ENCODE measurements at places on chromosomes 6 and 20.

DNA sequence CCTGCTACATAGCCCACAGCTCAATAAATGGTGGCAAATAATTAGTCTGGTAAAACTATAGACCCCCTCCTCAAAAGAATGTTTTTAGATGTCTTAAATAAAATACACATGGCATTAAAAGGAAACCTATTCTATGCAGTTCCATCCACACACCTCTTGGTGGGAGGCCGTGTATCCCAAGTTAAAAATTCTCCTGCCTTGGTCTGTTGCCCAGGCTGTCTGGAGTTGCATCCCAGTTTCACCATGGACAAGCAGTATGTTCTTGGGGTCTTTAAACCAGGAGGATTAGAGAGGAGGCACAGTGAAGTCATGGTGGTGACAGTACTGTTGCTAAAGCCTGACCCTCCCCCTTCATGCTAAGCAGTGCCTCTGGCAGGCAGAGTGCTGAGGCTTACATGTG is 95.5 kb downstream of the SULF2 start:
- DNase-seq, result no peak

DNA sequence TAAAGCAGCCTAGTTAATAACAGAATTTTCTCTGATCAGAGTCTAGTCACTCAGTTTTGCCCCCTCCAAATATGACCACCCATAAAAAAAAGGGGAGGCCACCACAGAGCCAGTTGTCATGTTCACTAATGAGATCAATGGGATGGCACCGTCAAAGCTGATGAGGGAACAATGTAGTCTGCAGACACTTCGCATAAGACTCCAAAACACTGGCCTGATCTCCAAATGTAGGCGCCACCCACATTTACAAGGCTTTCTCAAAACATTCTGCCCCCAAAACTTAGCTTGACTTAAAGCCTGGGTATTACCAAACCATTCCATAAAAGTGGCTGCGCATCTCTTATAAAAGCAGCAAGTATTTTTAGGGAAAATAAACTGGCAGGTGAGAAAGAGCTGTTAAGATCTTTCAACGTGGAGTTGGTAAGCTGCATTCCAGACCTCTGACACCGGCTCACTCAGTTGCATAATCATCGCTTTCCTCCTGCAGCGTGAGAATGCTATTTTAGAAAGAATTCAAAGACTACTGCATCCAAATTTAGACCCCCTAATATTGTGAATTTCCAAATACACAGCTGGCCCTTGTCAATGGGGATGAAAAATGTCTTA is 59.3 kb downstream of the TBC1D7 start:
- DNase-seq, result no peak

DNA sequence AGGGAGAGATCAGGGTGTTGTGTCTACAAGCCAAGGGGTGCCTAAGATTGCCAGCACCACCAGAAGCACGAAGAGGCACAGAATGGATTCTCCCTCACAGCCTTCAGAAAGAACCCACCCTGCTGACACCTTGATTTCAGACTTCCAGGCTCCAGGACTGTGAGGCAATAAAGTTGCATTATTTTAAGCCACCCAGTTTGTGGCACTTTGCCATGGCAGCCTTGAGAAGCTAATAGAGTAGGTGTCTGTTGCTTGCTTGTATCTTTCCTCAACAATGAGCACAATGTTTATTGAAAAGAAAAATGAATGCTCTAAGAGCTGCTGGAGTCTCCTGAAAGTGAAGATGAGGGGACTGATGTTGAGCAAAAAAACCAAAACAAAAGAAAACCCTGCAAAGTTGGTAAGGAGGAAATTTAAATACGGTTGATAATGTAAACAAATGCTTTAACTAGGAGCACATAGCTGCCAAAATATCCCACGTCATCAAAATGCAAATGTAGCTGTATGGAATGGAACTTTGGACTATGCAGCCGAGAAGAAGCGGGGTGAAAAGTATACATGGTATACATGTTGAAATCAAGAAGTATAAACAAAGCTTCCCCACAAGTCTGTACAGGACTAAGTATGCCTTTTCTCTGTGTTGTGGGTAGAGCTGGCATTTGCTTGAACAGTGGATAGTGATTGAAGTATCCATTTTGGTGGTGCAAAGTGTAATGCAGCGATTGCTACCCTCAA is 8.0 kb downstream of the IL20RA start:
- DNase-seq, result no peak

GRCh38 chr6:48136856-48137255 is 25.9 kb upstream of the PTCHD4 start:
- DNase-seq, result no peak

DNA sequence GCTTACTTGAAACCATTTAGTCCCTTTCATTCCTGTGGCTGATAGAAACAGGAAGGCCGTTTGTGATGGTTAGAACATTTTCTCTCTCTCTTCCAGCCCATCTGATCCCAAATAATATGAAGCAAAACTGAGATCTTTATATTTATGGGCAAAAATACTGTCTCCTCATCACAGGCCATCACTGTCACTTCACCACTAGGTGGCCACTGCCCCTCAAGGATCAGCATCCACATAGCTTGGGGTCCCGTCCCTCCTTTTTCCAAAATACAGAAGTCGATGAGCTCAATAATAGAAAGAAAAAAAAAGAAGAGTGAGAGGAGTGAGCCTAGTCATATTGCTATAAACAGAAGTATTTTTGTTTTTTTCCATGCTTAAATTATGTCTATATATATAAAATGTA is 46.4 kb upstream of the LAMP5 start:
- DNase-seq, result peak; percentile 42

DNA sequence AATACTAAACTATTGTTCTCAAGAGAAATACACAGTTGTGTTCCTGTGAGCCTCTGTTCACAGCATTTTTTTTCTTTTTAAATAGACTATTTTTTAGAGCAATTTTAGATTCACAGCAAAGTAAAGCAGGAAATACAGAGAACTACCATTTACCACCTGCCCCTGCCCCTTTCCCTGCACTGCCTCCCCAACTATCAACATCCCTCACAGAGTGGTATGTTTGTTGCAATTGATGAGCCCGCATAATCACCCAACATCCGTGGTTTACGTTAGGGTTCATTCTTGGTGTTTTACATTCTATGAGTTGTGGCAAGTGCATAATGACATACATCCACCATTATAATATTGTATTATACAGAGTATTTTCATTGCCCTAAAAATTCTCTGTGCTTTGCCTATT is 71.6 kb upstream of the TNFAIP3 start:
- DNase-seq, result no peak

DNA sequence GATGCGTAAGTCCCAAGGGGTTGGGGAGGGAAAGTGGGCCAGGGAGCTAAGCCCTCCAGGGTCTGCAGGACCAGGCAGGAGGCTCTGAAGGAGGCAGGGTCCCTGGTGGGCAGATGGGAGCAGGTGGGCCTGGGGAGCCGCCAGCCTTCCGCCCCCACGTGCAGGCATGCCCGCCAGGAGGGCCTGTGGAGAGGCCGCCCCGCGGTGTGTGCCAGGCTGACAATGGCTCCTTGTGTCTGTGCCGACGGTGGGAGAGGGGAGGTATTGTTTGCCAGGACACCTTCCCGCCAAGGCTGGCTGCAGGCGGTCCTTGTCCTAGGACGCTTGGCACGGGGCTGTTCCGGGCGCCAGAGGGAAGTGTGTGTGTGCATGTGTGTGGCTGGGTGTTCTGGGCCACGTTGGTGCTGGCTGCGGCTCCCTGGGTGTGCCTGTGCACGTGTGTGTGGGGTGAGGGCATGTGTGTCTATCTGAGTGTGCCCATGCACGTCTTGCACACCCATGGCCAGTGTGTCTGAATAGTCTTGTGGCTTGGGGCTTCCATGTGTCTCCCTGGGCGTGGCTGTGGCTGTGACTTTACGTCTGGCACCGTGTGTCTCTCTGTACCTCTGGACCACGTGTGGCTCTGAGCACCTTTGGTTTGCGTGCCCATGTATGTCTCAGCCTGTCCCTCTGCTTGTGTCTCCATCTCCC is 153.0 kb downstream of the CEBPB start:
- DNase-seq, result no peak

DNA sequence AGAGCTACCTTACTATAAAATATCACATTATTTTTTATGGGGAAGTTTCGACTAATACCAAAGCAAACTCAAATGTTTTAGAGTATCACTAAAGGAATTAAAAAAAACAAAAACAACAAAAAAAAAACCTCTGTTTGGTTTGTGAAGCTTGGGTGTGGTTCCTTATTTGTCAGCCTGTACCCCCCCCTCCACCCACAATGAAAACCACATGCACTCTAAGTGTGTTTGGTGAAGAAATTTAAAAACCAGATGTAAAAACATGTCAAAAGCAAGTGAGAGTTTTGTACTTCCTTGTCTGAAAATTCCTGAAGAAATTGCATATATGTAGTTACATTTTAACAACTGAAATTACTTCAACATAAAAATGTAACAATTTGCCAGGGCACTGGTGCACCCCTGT is 3.1 kb downstream of the STK38 start:
- no peak for DNase-seq

DNA sequence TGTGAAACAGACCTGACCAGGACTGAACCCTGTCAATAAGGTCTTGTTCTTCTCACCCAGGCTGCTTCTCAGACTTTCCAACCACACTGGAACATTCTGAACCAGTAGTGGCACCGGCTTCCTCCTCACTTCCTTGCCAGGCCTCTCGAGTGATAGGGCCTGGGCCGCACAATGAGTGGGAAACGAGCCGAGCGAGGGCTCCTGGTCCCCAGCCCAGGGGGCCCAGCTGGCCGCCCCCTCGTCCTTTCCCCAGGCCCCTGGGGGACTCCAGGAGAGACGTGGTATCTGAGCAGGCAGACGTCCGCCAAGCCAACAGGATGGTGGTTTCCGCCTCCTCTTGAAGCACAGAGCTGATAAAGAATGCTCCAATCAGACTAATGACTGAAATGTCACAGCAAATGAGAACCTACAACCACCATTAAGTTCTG is 117.9 kb downstream of the GMDS start:
- DNase-seq, result no peak

DNA sequence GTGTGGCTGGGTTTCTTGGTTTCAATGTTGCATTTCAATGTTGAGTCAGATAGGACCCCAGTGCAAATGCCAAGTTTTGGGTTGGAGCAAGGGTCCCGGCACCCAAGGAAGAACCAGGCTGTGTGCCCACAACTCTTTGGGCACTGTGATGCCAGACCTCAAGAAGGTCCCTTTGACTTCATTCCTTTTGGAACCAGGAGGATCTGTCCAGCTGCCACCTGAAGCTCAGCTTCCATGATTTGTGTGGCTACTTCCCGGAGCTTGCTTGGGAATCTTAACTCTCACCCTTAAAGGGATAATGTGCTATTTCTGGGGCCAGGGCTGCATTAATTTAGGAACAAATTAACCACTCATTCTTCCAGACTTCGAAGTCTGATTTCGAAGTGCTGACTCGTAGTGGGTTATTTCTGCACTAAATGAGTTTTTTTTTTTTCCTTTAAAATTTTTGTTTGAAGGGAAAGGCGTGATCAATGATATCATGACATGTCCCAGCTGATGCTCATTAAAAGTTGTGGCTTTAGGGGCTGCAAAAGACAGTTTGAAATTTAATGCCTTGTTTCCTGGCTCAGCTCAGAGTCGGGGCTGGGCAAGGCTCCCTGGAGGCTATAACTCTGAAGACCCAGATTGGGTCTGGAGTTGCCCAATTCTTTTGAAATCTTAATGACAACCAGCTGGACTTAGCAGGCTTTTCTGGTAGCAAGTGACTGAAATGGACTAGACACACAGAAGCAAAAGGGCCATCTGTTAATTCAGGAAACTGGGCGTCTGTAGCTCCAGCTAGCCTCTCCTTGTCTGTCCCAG is 24.0 kb upstream of the PHACTR3 start:
- DNase-seq, result no peak

DNA sequence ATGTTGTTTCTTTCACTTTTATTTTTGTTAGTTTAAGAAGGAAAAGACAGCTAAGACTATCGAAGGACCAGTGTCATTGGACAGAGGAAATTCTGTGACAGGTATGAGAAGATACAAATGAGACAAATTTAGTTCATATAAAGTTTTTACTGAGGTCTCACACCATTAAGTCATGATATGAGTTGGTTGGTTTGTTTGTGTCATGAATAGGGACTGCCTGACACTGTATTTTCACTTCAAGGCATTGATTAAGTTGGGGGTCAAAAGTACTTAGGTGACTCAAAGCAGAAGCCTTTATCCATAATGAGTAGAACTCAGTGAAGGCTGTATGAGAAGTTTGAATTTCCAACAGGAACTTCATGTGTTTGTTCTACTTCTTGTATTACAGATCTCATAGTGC is 21.3 kb upstream of the HIVEP2 start:
- DNase-seq, result no peak

- no peak for DNase-seq
These were observed 10.4 kb upstream of the BPI start for GRCh38 chr20:38293491-38294065.

DNA sequence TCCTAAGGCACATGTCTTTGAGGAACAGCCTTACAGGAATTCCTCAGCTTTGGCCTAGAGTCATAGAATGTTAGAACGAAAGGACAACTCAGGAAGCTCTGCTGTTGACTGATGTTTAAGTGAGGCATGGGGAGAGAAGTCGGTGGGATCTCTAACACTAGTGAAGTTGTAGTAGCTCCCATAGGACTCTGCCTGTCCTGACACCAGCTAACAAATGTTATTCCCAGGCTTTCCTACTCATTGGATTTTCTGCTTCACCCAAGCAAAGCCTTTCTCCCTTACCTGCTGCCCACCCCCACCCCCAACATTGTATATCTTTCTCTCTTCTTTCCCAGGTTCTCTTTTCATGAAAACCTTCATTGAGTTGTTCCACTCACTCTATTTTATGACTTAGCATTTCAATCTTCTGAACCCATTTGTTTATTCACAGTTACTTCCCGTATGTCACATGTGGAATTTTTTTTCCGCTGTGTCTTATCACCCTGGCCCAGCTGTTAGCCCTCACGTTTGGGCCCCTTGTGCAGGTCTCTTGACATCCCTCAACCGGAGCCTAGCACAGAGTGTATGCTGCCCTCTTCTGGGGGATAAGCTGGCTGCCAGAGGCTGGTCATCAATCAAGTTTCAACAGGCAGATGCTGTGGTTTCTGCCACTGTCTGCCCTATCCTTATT is 39.2 kb upstream of the RNF8 start:
- DNase-seq, result peak; percentile 76

- DNase-seq, result no peak
These were observed 97.3 kb downstream of the MDGA1 start for GRCh38 chr6:37600312-37600916.

GRCh38 chr6:169723200-169723909 is 945 bp downstream of the PHF10 start:
- DNase-seq, result peak; percentile 45

- no peak for DNase-seq
These were observed 19.4 kb upstream of the TUBB2A start for GRCh38 chr6:3176562-3177355.

DNA sequence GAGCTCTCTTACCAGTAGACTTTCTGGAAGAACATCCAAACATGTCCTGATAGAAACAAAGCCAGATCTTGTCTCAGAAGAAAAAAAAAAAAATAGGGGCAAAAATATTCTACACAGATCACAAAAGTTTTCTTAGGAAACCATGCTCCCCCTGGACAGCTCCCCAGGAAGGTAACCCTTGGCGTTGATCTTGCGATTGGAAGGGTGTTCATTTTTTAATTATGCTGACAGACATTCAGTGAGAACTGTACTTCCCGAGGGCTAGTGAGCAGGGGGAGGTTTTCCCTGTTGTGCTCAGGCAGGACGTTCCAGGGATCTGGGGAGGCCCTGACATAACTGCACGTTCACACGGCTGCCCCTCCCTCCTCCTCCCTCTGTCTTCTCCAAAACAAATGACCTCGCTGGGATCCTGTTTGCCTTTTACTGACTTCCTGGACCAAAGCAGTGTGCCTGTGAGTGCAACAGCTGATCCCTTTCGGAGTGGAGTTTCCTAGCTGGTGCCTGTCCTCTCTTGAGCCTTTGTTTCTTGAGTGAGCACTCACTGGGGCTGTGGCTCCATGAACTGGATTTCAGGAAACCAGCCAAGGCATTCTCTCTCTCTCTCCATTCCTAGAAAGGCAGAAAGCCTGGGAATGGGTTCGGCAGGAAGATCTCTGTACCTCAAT is 46.7 kb downstream of the MARCKS start:
- DNase-seq, result no peak

Measured in MM.1S (cell line).